ENCODE measurements at places on chromosomes 7 and 10. TPM values are rescaled to one million over a fixed set of nuclear protein-coding genes. Genes with fewer than 3 reads are reported as not detected.

Gene HOXA3
- not detected for total RNA-seq

Gene PRLHR
- total RNA-seq = not detected

Gene AGR3
- not detected for total RNA-seq

Gene SLC4A2
- 33.2 TPM for total RNA-seq

Gene TECPR1
- 8.2 TPM for total RNA-seq

Gene CUX1
- 40.5 TPM for total RNA-seq

Gene COL26A1
- not detected for total RNA-seq

Gene EN2
- not detected for total RNA-seq

DNA sequence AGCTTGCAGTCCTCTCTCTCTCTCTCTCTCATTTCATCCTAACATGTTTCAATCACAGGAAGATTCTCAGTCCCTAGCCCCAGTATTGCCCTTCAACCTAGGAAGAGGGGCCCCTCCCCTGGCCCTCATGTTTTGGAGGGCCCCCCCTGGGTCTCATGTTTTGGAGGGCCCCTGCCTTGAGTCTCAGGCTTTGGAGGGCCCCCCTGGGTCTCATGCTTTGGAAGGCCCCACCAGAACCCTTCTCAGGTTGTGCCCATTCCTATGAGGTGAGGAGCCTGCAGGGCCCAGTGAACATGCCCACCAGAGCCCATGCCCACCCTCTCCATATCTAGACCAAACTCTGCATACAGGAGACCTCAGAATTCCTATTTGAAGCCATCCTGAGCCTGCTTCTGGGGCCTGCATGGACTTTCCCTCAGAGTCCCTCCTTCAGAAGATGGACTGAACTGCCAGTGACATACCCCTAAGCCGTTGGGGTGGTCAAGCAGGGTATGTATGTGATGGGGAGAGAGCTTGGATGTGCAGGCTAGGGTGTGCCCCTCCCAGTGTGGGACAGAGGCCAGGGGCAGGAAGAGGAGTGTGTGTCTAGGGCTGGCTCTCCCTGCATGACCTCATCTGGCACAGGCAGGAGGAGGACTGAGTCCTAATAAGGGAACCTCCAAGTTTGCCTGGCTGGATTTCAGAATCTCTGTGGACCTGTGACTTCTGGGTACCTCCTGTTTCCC is 8.1 kb upstream of the VDAC2 start:
- peak; percentile 72 for DNase-seq

- DNase-seq = no peak
These were observed 14.2 kb downstream of the RAB11FIP2 start for GRCh38 chr10:118032564-118032963.

DNA sequence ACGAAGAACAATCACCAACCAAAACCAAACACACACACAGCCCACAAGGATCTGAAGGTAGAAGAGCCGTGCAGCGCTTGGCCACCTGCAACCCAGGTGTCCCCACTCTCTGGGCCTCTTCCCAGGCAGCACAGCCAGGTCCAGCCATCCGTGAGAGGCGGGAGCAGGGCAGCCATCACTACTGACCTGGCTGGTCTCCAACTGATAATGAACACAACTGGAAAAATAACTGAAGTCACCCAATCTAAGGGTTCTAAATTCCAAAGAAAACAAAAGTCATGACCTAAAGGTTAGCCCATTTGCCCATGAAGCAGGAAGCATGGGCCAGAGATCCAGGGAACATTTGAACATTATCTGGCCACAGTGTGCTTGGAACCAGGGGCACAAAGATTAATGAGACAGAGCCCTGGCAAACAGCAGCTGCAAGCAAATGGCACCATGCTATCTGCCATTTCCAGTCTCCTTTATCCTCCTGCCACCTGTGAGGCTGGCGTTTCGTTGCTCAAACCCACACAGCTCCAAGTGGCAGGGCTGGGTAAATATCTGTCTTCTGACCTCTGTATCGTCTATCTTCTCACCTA is 207.9 kb downstream of the TNS3 start:
- DNase-seq = no peak

GRCh38 chr7:43554423-43554822 is 28.5 kb upstream of the STK17A start:
- no peak for DNase-seq

- no peak for DNase-seq
These were observed 8.8 kb upstream of the ASB10 start for GRCh38 chr7:151195616-151196450.

DNA sequence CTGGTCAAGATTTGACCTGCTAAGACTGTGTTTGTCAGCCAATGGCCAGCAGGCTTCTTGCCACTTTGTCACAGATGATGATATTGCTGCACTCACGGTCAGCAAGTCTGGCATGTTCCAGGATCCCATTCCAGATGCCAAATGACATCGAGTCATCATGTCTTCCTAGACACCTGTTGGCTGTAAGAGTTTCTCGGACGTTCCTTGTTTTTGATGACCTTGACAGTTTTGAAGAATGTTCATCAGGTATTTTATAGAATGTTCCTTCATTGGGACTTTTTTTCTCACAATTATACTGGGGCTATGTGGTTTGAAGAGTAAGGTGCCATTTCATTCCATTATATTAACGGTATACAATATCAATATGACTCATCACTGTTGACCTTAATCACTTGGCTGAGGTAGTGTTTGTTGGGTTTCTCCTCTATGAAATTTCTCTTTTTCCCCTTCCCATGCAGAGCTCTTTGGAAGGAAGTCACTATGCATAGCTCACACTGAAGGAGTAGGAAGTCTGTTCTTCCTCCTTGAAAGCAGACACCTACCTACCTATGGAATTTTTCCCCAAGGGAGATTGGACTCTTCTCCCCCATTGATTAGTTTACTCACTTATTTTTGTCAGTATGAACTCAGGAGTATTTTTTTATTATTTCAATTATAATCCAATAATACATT is 31.6 kb downstream of the HECW1 start:
- peak; percentile 66 for DNase-seq

DNA sequence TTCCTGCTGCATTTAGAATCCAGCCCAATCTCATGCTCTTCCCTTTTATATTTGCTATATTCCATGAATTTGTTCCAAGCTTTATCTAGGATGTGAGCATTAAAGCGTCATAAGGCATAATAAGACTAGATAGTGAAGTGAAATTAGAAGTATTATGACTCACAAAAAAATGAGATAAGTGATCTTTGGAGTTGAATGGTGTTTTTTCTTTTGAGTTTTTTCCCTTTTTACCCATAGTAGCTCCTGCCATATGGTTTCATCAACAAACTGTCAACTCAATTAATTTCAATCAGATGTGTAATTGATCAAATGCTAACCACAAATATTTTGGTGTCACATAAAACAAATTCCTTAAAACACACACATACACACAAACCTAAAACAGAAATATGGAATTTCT is 17.0 kb downstream of the KLHDC10 start:
- no peak for DNase-seq

- DNase-seq = no peak
These were observed 1162.1 kb downstream of the SORCS3 start for GRCh38 chr10:105803206-105803605.

- DNase-seq = no peak
These were observed 14.6 kb upstream of the AZGP1 start for GRCh38 chr7:99990460-99990852.

DNA sequence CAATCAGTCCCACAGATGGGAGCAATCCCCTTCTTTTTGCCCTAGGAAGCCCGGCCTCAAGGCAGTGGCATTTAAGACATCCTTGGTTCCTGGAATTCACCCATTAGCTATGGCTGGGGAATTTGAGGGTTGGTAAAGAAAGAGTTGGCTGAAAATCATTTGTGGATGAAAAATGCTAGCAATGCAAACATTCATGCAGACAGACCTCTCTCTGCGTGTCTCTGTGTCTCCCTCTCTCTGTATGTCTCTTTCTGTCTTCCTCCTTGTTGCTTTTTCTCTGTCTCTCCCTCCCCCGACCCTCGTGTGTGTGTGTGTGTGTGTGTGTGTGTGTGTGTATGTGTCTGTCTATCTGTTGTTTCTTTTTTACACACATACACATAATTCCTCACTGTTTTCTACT is 19.4 kb downstream of the LDB3 start:
- no peak for DNase-seq

- no peak for DNase-seq
These were observed 58.8 kb upstream of the ZNF804B start for GRCh38 chr7:88700725-88701124.

- no peak for DNase-seq
These were observed 9.2 kb downstream of the PCBD1 start for GRCh38 chr10:70879207-70879606.

- DNase-seq = no peak
These were observed 8.5 kb upstream of the GLCCI1 start for GRCh38 chr7:7959979-7960670.

GRCh38 chr10:121525251-121526134 is 72.8 kb downstream of the FGFR2 start:
- DNase-seq = no peak

- no peak for DNase-seq
These were observed 319.5 kb downstream of the PLXNA4 start for GRCh38 chr7:132256721-132257212.

GRCh38 chr10:116125180-116125579 is 147.8 kb downstream of the GFRA1 start:
- DNase-seq = no peak

DNA sequence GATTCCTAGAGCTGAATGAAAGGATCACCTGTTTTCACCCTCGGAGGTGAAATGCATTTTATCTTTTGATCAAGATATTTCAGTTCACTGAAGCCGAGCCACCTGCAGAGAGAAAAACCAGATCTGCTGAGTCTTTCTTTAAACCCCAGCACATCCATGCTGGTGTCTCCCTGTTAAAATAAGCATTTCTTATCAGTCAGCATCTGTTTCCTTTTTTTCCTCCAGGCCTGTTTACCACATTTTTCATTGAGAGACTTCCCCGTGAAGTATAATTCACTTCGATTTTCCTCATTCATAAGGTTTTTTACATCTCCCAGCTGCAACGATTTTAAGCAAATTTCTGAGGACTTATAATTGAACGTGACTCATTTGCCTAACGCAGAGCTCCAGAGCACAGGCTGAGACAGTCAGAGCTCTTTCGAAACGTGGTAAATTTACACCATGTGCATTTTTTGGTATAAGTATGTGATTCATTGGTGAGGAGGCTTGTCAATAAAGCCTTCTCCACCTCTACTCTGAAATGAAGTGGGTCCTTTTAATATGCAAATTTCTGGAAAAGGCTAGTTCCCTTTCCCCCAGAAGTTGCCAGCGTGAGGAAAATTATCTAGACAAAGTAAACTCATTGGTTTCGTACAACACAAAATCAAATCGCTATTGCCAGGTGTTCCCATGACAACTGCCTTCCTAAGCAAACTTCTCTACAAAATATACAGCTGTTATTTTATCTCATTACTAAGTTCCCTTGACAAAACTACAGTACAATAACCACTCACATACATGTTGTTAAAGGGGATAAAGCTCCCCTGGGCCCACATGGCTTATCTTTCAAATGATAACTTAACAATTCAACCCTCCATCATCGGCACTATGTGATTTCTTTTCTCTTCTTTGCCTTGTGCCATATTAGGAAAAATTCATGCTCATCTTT is 374.8 kb upstream of the AKR1E2 start:
- peak; percentile 86 for DNase-seq

- DNase-seq = no peak
These were observed 37.5 kb downstream of the GDI2 start for GRCh38 chr10:5775685-5776084.

GRCh38 chr10:108653531-108653930 is 1269.8 kb downstream of the XPNPEP1 start:
- no peak for DNase-seq

Data from bronchial epithelial cell (primary cell).